ENCODE measurements at places on chromosomes 11 and 22.

GRCh38 chr11:1893581-1894359, 2.1 kb upstream of the PRR33 start:
- DNase-seq: no peak

DNA sequence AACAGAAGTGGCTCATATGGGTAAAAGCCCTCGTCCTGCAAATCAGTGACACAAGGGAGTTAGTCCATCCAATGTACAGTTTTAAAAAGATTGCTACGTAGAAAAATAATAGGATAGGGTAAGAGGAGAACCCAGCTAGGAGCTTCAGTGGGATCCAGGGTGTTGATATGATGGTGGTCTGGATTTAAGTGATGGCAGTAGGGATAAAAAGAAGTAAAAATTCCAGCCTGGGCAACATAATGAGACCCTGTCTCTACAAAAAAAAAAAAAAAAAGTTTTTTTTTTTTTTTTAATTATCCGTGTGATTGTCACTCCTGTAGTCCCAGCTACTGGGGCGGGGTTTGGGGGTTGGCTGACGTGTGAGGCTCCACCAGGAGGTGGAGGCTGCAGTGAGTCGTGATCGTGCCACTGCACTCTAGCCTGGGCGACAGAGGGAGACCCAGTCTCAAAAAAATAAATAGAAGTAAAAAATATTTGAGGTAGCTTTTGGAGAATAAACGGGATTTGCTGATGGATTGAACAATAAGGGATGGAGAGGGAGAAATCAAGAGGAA, 7.0 kb upstream of the L3MBTL2 start:
- DNase-seq: peak; percentile 51

DNA sequence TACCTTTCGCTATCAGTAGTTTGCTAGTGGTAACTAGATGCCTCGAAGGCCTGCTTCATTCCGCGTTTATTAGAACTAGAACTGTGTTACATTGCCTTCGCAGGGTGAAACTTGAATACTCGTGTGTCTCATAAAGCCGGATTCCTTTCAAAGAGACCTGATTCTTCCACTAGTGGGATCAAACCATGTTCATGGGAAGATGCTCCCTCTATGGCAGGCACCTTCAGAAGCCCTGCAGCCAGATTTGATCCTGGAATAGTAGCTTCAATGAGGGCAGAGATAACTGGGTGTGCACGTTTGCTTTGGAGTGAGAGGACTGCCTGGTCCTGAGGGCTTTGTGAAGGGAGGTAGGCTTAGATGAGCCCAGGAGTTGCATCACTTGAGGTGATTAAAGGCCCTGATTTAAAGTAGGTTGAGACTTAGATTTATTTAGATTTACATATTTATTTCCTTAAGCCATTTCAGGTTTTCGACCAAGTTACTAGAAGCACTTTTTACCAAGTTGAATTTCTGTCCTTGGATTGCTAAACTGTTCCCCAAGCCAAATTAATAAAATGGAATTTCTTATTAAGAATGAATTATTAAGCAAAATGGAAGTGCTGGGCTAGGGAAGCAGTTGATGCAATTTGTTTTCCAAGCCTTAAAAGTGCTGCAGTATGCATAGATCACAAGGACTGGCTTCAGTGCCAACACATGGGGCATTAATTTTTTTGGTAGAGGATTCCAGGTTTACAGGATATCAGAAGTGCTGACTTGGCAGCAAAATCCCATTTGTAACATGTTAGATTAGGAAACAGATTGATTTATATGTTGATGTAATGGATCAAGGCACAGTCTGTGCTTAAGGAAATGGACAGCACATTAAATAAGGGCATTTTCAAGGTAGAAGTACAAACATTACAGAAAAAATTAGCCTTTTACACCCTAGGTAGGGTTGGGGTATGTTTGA, 32.9 kb downstream of the APLP2 start:
- no peak for DNase-seq

- peak; percentile 51 for DNase-seq
Measured at GRCh38 chr22:31089160-31090100, 8.3 kb downstream of the SMTN start.

DNA sequence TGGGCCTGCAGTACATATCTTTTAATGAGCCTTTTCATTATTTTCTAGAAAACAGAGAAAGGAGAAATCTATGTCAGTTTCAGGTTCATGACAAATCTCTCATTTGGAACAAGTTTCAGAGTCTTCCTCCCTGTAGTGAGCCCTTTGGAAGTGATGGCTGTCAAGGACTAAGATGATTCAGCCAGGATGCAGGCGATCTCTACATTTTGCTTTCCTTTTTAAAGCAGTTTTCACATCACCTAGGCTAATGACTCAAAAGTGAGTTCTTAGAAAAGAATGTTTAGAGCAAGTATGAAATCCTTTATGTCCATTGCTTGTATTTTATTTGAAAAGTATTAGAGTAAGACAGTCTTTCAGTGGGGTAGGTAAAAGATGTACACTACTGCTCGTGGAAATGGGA, 130.1 kb downstream of the TRPC6 start:
- no peak for DNase-seq

DNA sequence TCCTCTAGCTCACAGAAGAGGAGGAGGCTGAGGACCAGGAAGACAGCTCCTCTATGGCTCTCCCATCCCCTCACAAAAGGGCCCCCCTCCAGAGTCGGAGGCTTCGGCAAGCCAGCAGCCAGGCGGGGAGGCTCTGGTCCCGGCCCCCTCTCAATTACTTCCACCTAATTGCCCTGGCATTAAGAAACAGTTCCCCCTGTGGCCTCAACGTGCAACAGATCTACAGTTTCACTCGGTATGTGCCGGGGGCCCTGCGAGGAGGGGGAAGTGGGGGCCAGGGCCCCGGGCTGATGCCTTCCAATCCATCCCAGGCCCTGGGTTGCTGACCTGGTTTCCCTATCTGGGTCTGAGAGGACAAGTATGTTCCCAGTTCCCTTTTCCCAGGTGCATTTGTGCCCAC, 7.9 kb downstream of the FOXR1 start:
- no peak for DNase-seq

- DNase-seq: no peak
Measured at GRCh38 chr11:32435152-32435480, 223 bp downstream of the WT1 start.

DNA sequence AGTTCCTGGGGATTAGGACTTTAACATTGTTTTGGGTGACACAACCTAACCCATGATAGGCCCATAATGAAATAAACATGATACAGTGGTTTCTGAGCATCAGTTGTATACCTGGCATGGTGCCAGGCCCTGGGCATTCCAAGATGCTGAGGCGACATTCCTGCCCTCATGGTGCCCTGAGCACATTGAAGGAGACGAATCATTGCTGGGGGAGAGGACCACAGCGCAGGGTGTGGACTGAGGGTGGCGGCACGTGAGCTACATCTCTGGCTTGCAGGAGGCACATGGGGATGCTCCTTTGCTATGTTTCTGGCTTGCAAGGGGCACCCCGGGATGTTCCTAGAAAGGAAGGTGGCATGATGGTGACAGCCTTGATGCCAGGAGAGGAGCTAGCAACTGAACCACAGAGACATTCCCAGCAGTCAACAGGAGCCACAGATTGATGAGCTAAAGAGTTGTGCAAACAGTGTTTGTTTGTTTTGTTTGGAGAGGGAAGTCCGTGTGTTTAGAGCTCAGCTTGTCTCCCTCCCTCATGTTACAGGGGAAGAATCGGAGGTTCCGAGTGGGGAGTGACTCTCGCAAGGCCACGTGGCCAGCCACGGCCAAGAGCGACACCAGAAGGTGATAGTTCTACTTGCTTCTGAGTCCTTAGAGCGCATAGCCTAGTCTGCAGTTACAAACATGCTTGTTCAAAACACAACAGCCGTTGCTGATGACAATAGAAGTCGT, 106.4 kb downstream of the MIAT start:
- no peak for DNase-seq

- DNase-seq: peak; percentile 42
Measured at GRCh38 chr11:111845276-111846028, 25.9 kb downstream of the ALG9 start.

DNA sequence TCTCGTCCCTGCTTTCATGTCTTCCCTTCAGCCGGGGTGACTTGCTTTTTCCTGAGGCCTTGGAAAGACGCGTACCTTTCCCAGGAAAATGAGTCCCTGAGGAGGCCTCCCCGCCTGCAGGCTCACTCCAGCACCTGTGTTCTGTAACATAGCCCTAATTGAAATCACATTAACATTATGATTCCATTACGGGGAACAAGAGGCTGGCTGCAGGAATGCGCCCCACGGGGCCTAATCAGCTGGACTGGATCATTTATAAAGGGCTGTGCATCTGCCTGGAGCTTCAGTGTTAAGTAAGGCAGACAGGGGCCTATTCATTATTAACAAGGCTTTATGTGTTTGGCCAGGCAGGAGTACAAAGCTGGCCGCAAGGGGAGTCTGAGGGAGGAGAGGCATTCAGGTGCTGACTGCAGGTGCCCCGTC, 41.9 kb upstream of the TSPAN18 start:
- no peak for DNase-seq

GRCh38 chr11:19187833-19188258, 13.9 kb downstream of the CSRP3 start:
- DNase-seq: no peak

DNA sequence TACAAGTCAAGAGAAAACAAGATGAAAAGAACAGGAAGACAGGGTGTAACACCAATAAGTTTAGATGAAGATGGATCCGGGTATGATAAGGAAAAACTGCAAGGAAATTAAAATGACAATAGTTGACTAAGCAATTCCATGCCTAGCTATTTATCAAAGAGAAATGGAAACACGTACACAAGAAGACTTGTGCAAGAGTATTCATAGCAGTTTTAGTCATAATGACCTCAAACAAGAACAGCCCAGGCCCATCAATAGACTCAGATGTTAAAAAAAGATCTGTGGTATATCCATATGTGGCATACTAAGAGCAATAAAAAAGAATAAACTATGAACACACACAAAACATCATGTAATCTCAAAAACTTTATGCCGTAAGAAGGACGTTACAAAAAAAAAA, 33.2 kb downstream of the SLC5A12 start:
- no peak for DNase-seq

DNA sequence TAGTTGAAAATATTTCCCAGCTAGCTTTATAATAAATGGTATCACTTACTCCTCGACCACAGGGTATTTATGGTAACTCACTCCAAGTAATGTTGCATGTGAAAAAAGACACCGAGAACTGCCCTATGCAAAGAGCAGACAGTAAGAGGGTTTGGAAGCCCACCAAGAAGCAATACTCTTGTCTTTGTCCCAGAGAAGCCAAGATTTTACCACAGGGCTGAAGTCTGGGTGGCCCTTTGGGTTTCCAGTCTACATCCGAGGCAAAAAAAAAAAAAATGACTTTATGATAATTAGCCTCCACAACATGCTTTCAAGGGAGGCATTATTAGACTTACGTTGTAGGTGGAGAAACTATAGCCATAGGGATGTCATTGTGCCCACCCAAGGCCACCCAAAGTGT, 83.6 kb downstream of the CCDC34 start:
- no peak for DNase-seq

GRCh38 chr11:5038341-5038740, 8.0 kb upstream of the OR52J3 start:
- DNase-seq: no peak

Measured in CD4-positive, alpha-beta T cell treated with Interleukin-4 for 1 hour (primary cell).